ENCODE measurements at places on chromosomes 12 and 14.

- no peak for DNase-seq
Measured at GRCh38 chr14:64684091-64684490, 20.1 kb upstream of the PLEKHG3 start.

GRCh38 chr12:81296556-81297305 lies 218.9 kb downstream of the ACSS3 start:
- no peak for DNase-seq

DNA sequence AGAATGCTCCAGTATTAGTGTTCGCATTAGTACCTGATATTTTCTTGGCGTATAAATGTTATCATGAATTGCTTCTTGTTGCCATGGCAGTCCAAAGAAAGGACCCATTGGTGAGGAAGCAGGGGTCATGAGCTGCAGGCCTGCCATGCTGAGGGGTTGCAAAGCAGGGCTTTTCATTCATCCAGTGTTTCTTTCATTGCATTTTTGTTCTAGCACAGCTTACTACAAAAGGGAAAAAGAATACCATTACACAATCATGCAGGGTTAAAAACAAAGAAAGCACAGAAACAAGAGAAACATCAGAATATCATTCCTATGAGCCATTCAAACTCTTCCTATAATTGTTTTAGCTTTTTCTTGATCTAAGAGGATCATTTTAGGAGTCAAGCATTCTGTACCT lies 24.0 kb downstream of the DICER1 start:
- DNase-seq, result no peak

- no peak for DNase-seq
Measured at GRCh38 chr14:81222126-81222525, 1.4 kb upstream of the GTF2A1 start.

- no peak for DNase-seq
Measured at GRCh38 chr12:22802883-22803630, 178.1 kb downstream of the ETNK1 start.

DNA sequence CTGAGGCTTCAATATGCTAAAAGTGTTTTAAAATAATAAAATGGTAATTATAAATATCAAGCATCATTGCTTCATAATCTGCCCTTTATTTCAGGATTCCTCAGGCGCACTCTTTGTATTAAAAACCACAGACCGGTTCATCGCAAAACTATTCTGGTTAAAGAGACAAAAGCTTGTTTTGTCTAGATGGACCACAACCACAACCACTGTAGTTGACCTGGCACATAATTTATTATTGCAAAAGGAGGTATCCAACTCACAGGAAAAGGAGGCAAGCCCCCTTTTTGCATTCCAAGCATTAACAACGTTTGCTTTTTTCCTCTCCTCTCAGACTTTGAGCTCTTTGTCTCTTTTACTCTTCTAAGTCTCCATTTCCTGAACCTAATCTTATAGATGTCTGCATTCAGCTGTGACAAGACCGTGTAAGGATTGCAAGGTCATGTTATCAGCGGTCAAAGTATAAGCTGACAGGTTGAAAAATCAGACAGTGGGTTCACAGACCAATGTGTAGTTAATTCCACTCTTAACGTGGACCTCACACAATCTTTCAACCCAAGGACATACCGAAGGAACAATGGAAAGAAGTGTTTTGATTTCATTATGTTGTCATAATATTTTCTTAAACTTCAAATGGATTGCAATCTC lies 1057.6 kb downstream of the GALC start:
- DNase-seq, result no peak

- DNase-seq, result no peak
Measured at GRCh38 chr12:96198965-96199364, 4.8 kb downstream of the ELK3 start.

GRCh38 chr12:5051334-5051733 lies 7.7 kb downstream of the KCNA5 start:
- no peak for DNase-seq

DNA sequence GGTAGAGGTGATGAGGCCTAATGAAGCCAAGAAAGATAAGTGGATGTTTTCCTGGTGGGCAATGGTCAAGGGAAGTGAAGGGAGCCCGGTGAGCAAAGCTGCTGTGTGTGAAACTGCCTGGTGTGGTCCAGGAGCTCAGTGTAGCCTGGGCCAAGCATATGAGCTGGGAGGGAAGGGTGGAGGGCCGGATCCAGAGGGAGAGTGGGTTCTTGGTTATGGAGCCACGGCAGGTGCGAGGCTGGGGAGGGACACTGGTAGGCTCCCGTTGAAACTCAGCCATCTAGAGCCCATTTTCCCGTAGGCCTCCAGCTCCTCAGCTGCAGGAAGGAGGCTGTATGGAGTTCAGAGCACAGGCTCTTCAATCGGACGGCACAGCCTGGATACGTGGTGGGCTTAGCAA lies 10.2 kb upstream of the CLMN start:
- DNase-seq, result no peak

DNA sequence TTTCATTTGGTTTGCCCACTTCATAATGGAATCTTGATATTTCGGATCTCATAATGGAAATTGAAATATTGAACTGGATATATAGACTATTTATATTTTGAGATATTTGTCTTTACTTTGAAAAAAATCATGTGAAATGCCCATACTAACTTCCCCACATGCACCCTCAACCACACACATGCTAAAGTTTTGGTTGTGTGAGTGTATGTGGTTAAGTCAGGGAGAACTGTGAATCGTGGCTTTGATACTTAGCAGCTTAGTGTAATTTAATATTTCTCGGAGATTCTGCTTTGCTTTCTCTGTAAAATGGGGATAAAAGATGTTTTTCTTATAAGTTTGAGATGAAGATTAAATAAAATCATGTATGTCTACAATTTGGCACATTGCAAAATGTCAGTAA lies 162.1 kb downstream of the OTOGL start:
- DNase-seq, result no peak

DNA sequence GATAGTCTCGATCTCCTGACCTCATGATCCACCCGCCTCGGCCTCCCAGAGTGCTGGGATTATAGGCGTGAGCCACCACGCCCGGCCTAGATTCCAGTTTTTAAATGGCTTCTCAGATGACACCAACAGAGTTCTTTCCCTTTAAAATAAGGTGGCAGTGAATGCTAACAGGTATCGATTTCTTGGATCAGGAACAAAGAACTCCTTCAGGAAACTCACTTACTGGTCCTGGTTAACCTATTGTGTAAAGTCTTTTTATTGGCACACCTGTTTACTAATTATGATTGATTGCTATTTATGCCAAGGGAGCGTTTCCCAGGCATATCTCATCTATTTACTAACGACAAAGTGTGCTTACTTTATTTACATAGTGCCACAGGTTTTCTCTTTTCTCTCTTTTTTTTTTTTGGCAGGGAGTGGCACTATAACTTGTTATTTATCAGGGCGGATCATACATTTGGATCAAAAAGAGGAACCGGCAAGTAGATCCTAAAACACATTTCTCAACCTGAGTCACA lies 89.7 kb downstream of the GLT1D1 start:
- no peak for DNase-seq

DNA sequence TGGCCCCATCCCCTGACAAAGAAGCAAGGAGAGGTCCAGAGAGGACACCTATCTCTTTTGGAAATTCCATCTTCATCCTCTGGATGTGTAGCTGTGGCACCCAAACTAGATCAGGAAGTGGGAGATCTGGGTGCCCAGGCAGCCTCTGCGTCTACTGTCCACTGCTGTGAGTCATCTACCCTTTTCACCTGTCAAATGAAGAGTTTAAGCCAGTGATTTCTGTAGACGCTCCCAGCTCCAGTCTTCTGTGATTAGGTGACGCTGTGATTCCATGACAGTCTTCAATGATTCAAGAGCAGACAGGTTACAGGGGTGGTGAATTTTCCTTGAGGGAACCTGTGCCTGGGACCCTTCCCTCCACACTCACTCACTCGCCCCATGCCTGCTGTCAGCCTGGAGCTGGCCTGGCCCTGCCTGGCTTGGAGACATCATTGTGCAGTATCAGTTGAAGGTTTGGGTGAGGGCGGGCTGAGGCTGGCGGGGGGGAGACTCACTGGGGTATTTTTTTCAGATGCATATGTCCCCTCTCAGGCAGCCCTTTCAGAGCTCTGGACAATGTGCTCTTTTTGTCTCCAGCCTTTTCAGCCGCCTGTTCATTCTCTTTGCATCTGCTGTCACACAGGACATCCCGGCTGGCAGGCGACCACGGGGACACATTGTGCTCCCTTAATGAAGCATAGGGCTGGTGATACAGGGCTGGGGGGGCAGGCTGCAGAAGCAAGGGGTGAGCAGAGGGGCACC lies 56.8 kb upstream of the PARP11 start:
- DNase-seq, result no peak

- no peak for DNase-seq
Measured at GRCh38 chr14:79749065-79749464, 462.2 kb downstream of the DIO2 start.

DNA sequence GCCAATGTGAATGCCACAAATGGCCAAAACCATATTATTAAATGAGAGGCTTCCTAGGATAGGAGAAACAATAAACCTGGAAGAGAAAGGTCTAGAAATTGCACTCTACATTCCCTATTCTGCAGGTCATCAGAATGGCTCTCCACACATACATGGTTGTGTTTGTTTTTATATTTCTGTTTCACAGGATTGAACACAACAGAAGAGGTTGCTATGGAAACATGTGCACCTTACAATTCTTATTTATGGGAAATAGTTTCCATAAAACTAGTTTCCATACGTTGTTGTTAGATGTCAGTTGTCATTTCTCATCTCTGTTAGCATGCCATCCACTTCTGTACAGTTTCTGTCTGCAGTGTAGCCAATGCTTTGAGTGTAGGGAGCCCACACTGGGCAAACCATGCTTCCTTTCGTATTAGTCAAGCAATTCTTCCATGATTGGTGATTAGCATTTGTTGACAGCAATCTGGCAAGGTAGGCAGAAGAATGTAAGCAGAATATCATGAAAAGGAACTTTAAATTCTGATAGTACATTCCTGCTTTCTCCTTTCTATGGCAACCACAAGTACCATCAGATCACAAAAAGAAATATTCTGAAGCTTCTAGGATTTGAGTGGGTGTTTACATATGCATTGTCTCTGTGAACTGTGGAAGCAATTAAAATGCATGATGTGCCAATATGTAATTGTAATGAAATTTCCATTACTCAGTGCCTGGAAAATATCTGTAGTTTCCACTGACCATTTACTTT lies 141.6 kb upstream of the AVPR1A start:
- no peak for DNase-seq

- DNase-seq, result no peak
Measured at GRCh38 chr12:89750389-89751351, 42.0 kb upstream of the ATP2B1 start.

GRCh38 chr12:53551889-53552291 lies 44.6 kb upstream of the NPFF start:
- no peak for DNase-seq

DNA sequence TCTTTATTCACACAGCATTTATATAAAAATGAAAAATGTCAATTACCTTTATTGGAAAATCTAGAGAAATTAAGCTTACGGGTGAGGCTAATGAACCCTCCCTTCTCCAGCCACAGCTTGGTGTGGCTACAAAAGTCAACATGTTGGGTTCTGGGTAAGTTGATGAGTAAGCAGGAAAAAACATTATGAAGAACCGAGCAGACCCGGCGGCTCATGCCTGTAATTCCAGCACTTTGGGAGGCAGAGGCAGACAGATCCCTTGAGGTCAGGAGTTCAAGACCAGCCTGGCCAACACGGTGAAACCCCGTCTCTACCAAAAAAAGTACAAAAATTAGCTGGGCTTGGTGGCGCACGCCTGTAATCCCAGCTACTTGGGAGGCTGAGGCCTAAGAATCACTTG lies 10.9 kb downstream of the NAA25 start:
- DNase-seq, result no peak

GRCh38 chr14:60573943-60574495 lies 65.1 kb downstream of the SIX6 start:
- no peak for DNase-seq

GRCh38 chr14:103509864-103510723 lies 12.5 kb downstream of the CKB start:
- peak; percentile 42 for DNase-seq

- DNase-seq, result no peak
Measured at GRCh38 chr14:61668282-61668681, 27.0 kb upstream of the HIF1A start.

DNA sequence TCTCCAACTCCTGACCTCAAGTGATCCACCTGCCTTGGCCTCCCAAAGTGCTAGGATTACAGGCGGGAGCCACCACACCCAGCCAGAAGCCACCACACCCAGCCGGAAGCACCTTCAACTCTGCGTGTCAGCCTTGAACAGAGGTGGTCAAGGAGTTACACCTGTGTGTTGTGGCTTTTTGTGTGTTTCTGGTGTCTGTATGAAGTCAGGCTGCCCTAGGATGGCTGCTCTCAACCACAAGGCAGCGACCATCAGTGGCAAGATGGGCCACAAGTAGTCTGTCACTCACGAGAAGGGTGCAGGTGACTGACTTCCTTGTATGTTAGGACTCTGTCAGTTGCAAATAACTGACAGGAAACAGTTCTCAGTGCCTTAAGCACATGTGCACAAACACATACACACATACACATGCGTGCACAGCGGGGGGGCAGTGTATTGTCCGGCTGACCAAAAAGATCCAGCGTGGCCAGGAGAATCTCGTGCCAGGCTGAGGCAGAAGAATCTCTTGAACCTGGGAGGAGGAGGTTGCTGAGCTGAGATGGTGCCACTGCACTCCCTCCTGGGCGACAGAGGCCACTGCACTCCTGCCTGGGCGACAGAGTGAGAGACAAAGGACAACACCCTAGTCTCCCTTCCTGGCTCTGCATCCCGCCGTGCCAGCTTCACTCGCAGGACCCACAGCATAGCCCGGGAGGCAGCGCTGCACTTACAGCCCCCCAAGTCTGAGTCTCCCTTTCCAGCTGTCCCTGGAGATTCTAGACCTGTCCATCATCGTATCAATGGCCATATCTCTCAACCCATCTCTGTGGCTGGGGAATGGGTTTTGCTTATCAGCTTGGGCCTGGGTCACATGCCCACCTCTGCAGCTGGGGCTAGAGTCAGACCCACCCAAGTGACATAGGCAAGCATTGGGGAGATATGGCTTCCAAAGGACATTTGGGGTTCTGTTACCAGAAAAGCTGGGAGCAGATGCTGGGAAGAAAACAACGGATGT lies 13.7 kb downstream of the P2RX4 start:
- DNase-seq, result peak; percentile 82

- no peak for DNase-seq
Measured at GRCh38 chr12:25835385-25835784, 123.1 kb upstream of the RASSF8 start.

- no peak for DNase-seq
Measured at GRCh38 chr12:120797677-120798642, 72.3 kb downstream of the ACADS start.

- no peak for DNase-seq
Measured at GRCh38 chr14:31205681-31206535, 1.7 kb downstream of the HECTD1 start.

GRCh38 chr14:99349721-99350495 lies 77.9 kb upstream of the BCL11B start:
- DNase-seq, result peak; percentile 54

All from activated effector memory CD4-positive, alpha-beta T cell treated with anti-CD3 and anti-CD28 coated beads, Interleukin-2, amount 50 U/mL, for 16 hours (primary cell).